ENCODE measurements at places on chromosomes 5 and 9. TPM values are rescaled to one million over a fixed set of nuclear protein-coding genes. Genes with fewer than 3 reads are reported as not detected.

DNA sequence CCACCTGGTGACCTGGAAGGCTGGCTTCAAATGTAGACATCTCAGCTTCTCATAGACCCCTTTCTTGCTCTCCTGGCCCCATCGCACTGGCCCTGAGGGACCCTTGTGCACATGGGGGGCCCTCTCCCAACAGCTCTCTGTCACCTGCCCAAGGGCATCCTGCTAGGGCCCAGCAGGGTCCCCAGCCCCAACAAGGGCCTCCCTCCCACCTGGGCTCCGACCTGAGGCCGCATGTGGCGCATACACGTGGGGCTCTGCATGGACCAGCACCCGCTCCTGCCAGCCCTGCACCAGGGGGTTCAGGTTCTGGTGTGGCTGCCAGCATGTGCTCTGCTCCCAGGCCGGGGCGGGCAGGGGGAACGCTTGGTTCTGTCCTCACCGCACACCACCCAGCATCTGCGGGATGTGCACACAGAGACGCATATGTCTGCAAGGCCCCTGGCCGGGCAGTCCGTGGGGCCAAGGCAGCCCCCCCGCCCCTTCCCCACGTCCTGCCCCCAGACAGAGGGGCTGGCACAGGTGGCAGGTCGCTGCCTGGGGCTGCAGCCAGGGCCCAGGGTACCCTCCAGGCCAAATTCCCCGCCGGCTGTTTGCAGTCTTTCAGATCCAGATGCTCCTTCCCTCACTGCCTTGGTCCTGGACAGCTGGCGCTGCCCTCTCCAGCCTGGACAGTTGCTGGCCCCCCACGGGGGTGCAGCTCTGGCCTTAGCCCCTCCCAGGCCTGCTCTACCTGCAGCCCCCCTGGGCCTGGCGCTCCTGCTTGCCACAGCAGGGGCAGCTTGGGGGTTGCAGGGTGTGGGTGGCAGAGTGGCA lies 17.9 kb upstream of the NRARP start:
- no peak for DNase-seq

- no peak for DNase-seq
These were observed 24.6 kb downstream of the ANXA6 start for GRCh38 chr5:151132963-151133362.

DNA sequence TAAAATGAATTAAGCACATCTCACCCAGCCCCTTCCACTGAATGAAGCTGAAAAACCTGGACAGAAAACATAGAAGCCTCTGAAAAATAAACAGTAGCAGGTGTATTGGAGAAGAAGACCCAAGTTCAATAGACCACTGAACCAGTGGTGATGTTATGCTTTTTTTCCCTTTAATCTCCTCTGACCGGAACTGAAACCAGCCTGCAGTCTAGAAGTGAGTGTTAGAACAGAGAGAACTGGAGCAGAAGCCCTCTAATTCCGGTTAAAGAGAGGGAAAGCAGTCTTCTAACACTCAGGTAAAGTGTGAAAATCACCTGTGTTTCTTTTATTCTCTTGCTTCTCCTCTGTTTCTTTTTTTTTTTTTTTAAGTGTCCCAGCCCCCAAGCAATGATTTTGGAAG lies 83.5 kb upstream of the CCL21 start:
- no peak for DNase-seq

PCDHB6 gene
- polyA plus RNA-seq: 2.5 TPM

SPEF2 gene
- polyA plus RNA-seq: 52.8 TPM

Measured in right lung (tissue), 10 donors.